Hippocampal formation (tissue), 2 donors: ENCODE measurements at places on chromosomes 12 and 14.

DNA sequence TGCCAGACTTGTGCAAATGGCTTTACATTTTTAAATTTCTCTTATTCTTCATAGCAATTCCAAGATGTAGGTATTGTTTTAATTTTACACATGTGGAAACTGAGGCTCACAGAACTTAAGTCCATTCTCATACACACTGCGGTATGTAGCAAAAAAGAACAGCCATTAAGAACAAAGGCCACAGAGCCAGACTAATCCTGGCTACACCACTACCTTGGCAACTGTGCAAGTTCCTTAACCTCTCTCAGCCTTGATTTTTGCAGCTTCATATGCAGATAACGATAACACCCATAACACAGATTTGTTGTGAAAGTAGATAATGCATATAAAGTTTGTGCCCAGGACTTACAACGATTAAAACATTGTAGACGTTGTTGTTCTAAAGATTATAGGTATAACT lies 81.1 kb downstream of the ABCC9 start:
- no peak for DNase-seq

DNA sequence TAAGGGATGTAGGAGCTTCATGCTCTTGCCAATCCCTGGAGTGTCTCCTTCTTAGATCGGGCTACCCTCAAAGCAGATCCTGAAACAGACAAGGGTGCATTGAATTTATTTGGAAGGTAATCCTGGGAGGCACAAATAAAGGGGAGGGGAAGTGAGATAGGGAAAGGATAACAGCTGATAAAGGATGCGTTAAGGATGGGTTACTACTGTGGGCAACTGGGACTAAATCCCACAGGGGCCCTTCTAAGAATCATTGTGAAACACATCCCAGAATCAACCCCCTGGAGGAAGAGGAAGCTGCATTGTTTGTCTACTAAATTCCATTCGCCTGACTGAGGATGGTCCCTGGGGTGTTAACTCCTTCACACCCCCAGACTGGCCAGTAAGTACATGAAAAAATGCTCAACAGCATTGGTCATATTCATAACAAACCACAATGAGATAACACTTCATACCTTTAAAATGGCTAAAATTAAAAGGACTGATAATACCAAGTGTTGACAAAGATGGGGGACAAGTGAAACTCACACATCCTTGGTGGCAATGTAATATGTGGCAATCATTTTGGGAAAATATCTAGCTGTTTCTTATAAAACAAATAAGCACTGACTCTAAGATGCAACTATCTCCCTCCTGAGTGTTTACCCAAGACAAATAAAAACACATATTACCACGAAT lies 37.0 kb upstream of the CMKLR1 start:
- DNase-seq = no peak

DNA sequence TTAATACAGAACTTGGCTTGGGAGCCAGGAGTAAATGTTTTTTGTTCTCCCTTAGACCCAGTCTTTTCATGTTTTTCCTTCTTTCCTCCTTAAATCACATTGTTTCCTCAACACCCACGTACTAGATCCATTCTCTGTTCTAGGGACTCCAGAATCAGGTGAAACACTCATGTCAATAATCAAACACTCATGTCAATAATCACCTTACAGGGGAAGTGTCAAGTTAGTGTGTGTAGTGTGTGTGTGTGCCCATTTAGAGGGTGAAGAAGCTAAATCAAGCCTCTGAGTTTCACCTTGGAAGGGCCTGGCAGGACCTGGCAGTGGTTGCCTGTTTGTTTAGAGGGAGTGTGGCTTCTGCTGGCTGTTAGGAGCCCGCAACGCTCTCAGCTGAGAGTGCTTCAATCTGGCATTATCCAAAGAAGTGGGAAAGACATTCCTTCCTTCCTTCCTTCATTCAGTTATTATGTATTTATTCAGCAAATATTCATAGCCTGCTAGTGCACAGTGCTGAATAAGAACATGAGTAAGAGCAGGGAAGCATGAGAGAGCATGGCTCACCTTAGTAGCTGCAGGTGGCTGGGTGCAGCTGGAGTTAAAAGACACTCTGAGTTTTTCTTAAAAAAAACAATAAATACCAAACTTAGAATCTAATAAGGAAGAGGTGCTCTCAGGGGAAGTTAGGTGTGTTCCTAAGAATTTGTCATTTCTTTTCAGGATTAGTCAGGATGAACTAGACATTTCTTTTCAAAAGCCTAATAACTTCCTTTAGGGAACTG lies 17.6 kb upstream of the EID3 start:
- DNase-seq = no peak

GRCh38 chr14:22811722-22812121 lies 3.5 kb downstream of the SLC7A7 start:
- no peak for DNase-seq

DNA sequence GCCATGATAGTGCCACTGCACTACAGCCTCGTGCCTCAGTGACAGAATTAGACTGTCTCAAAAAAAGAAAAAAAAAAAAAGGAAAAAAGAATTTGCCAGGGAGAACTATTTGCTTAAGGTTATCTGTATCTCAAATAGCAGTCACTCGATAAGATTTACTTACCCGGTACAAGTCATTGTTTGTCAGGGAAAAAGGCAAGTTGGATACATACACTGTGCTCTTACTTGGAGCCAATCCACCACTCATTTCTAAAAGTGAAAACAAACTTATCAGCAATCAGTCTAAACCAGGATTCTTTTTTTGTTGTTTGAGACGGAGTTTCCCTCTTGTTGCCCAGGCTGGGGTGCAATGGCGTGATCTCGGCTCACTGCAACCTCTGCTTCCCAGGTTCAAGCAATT lies 2.0 kb downstream of the ZCRB1 start:
- DNase-seq = no peak

DNA sequence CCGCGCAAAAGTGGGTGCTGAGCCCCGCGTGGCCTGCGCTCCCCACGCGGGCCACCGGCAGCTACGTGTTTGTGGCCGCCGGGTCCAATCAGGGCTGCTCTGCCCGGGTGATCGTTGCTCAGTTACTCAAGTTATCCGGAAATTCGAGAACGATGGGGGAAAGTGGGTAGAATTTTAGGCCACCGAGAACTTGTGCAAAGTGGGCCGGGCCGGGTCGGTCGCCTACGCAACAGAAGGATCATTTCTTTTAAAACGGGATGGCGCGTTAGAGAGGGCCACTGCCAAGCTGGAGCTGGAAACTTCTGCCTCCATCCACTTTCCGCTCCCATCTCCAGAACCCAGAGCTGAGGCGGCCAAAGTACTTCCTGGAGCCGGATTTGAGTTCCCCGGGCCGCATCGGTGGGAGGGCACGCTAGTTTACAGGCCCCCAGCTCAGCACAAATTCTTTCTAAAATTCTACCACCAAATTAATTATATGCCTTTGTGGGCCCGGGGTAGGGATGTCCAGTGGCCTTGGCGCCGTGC lies 3.5 kb downstream of the RFX4 start:
- no peak for DNase-seq
